ENCODE measurements at places on chromosomes 6 and 20. TPM values are rescaled to one million over a fixed set of nuclear protein-coding genes. Genes with fewer than 3 reads are reported as not detected.

DNA sequence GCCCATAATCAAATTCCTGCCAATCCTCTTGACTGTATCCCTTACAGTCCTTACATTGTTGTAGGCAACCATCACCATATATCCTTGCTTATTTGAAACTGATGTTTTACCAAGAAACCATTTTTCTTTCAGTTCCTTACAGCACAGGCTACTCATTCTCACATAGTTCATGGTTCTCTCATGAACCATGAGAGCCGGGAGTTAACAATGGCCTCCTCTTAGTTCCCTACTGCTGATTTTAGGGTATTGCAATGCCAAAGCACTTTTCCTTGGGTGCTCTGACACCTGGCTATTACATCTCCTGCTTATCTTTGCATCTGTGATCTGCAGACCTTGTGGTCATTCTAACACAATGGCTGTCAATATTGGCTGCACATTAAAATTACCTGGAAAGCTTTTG, 133.4 kb downstream of the MYB start:
- DNase-seq = no peak
- no peaks in the 10 kb centered on the region for H3K36me3 ChIP-seq
- no peak overlapping the region for H3K27ac ChIP-seq
- H3K4me3 ChIP-seq = no peak overlapping the region
- no peaks in the 10 kb centered on the region for H3K4me1 ChIP-seq

GRCh38 chr20:9407805-9408421, 106.5 kb upstream of the LAMP5 start:
- H3K27me3 ChIP-seq = no peaks in the 10 kb centered on the region
- H3K27ac ChIP-seq = no peak overlapping the region
- DNase-seq = peak; percentile 63
- H3K4me1 ChIP-seq = no peaks in the 10 kb centered on the region

DNA sequence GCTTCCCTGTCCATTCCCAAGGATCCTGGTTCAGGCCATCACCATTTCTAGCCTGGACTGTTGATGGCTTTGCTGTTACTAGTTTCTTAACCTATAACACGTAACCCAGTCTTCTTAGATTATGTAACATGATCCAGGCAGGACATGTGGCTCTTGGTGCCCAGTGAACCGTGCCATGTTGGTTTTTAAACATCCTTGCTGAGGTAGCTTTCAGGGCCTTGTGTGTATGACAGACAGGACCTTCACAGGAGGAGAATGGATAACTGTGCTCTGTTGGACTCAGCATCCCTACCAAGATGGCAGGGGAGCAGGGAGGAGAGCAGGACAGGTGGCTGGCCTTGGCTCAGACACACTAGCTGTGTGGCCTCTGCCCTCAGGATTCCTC, 46.8 kb downstream of the PANK2 start:
- no peaks in the 10 kb centered on the region for H3K4me1 ChIP-seq
- no peak overlapping the region for H3K27ac ChIP-seq
- no peak for DNase-seq

- no peak overlapping the region for H3K27ac ChIP-seq
- no peak for DNase-seq
- no peaks in the 10 kb centered on the region for H3K36me3 ChIP-seq
- no peak overlapping the region for H3K4me3 ChIP-seq
These were observed 59.0 kb upstream of the FAM184A start for GRCh38 chr6:119137194-119138072.

- H3K4me3 ChIP-seq = no peak overlapping the region
- H3K4me1 ChIP-seq = peaks cover 17% of the 10 kb centered on the region
- H3K36me3 ChIP-seq = peaks cover 17% of the 10 kb centered on the region
- DNase-seq = no peak
These were observed 13.5 kb downstream of the BEND3 start for GRCh38 chr6:107101686-107102413.

- no peaks in the 10 kb centered on the region for H3K36me3 ChIP-seq
- H3K4me3 ChIP-seq = no peak overlapping the region
- no peaks in the 10 kb centered on the region for H3K4me1 ChIP-seq
These were observed 19.3 kb upstream of the WFDC2 start for GRCh38 chr20:45450097-45450818.

GRCh38 chr6:160070831-160071230, 50.8 kb upstream of the SLC22A1 start:
- H3K4me1 ChIP-seq = no peaks in the 10 kb centered on the region
- no peaks in the 10 kb centered on the region for H3K27me3 ChIP-seq
- H3K27ac ChIP-seq = no peak overlapping the region
- DNase-seq = no peak
- peaks cover 90% of the 10 kb centered on the region for H3K36me3 ChIP-seq

DNA sequence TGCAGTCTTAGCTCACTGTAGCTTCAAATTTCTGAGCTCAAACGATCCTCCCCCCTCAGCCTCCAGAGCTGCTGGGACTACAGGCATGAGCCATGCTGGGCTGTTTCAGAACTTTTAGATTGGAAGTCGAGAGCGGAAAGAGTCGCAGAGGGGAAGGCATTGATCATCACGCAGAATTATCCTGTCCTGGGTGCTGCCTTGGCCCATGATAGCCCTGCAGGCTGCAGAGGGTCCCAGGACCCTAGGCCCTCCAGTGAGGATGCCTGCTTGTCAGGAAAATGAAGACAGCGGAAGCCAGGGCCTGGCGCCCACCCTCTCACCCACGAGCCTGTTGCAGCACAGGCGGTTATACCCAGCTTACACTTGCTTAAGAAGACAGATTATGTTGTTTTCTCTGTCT, 9.1 kb downstream of the TMEM181 start:
- no peaks in the 10 kb centered on the region for H3K4me1 ChIP-seq
- H3K4me3 ChIP-seq = no peak overlapping the region
- peaks cover 5% of the 10 kb centered on the region for H3K36me3 ChIP-seq
- DNase-seq = no peak
- H3K27me3 ChIP-seq = no peaks in the 10 kb centered on the region

- H3K36me3 ChIP-seq = peaks cover 3% of the 10 kb centered on the region
- H3K4me1 ChIP-seq = no peaks in the 10 kb centered on the region
- no peaks in the 10 kb centered on the region for H3K27me3 ChIP-seq
- no peak overlapping the region for H3K4me3 ChIP-seq
These were observed 40.0 kb downstream of the KATNA1 start for GRCh38 chr6:149608381-149608982.

DNA sequence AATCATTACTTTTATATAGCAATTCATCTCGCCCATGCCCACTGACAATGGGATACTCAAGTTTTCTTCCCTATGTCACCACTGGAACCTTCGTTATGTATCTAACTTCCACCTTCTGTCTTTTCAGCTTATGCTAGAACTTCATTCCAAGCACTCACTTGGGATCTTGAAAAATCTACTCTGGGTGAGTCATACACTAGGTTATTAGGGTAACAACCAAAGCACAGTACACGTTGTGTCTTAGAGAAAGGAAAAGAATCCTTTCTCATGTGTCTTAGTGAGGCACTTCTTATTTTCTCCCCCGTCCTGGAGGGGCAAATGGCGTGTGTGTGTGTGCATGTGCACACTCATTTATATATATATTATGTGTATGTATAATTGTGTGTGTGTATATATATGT, 18.3 kb upstream of the FAM162B start:
- DNase-seq = no peak
- no peak overlapping the region for H3K27ac ChIP-seq
- no peaks in the 10 kb centered on the region for H3K27me3 ChIP-seq
- no peaks in the 10 kb centered on the region for H3K4me1 ChIP-seq
- no peak overlapping the region for H3K4me3 ChIP-seq

Gene MLN
- not detected for total RNA-seq

Gene KCNK17
- total RNA-seq = 1.2 TPM

DNA sequence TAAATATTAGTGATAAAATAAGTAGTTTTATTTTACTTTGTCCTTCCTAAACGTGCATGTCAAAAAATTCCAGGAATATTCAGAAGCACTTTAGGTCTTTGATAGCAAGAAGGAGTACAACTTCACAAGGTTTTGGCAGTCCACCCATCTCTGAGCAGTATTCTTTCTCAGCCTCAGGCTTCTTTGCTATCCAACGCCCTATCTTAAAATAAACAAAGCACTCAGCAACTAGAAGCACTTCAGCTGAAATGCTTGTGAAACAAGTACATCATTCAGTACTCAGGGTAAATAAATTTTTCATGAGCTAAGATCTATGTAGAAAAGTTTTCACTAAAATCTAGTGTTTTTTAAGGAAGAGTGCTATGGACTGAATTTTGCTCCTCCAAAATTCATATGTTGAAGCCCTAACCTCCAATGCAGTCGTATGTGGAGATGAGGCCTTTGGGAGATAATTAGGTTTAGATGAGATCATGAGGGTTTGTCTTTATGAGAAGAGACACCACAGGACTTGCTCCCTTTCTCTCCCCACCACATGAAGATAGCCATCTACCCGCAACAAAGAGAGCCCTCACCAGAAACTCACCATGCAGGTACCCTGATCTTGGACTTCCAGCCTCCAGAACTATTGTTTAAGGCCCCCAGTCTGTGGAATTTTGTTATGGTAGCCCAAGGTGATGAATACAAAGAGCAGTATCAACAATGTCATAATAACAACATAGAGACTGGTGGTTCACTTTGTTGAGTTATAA, 539.1 kb downstream of the TFAP2A start:
- no peaks in the 10 kb centered on the region for H3K4me1 ChIP-seq
- no peaks in the 10 kb centered on the region for H3K27me3 ChIP-seq
- H3K36me3 ChIP-seq = no peaks in the 10 kb centered on the region
- H3K27ac ChIP-seq = no peak overlapping the region
- no peak overlapping the region for H3K4me3 ChIP-seq
- no peak for DNase-seq

- H3K27me3 ChIP-seq = peaks cover 6% of the 10 kb centered on the region
- peak overlapping the region; percentile 36 for H3K4me3 ChIP-seq
- H3K36me3 ChIP-seq = no peaks in the 10 kb centered on the region
- no peaks in the 10 kb centered on the region for H3K4me1 ChIP-seq
- no peak overlapping the region for H3K27ac ChIP-seq
These were observed 512.7 kb upstream of the ZNF337 start for GRCh38 chr20:26209171-26209941.

- no peaks in the 10 kb centered on the region for H3K4me1 ChIP-seq
- DNase-seq = no peak
- H3K27ac ChIP-seq = no peak overlapping the region
- H3K27me3 ChIP-seq = no peaks in the 10 kb centered on the region
- H3K36me3 ChIP-seq = no peaks in the 10 kb centered on the region
These were observed 14.2 kb downstream of the STMND1 start for GRCh38 chr6:17116117-17116440.

- 0 out of 2 replicates have a peak, but pooled peaks cover 3% of the 10 kb centered on the region for H3K4me1 ChIP-seq
- H3K27me3 ChIP-seq = no peaks in the 10 kb centered on the region
- H3K4me3 ChIP-seq = no peak overlapping the region
- DNase-seq = no peak
- no peaks in the 10 kb centered on the region for H3K36me3 ChIP-seq
These were observed 35.6 kb upstream of the PRELID3B start for GRCh38 chr20:59078231-59078630.

Gene ZFP64
- total RNA-seq = 29.0 TPM

Gene TOX2
- total RNA-seq = 1.7 TPM

Gene SPTLC3
- total RNA-seq = 0.42 TPM

Gene SLC16A10
- 9.3 TPM for total RNA-seq

DNA sequence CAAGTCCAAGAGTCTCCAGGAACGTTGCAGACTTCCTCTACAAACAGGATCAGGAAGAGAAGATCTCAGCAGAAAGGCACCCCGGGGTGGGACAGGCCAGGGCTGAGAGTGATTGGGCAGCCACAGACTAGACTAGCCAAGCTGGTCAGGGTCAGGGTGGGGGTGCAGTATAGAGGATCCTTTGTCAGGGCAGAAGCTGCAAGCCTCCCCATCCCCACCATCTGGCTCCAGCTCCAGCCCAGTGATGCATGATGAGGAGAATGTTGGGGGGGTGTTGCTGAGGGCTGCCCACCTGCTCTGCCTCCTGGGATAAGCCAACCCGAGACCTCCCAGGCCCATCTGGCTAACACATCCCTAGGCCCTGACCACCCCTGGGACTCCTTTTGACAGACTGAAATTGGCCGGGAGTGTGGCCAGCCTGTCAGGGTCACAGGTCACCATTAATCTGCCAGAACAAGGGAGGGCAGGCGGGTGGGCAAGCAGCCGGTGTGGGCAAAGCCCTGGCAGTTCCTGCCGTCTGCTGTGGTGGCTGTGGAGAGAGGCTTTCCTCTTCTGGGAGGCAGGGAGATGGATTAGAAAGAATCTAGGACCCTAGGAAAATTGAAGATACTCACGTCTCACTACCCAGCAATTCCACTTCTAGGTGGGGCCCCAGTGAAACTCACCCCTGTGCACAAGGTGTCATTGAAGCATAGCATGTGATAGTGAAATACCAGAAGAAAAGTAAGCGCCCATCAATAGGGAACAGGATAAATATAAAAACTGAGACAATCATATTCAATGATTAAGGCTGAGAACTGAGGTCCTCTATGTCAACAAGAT, 22.1 kb upstream of the SNTA1 start:
- no peak for DNase-seq
- no peaks in the 10 kb centered on the region for H3K36me3 ChIP-seq
- H3K27ac ChIP-seq = no peak overlapping the region
- H3K4me1 ChIP-seq = no peaks in the 10 kb centered on the region
- H3K4me3 ChIP-seq = no peak overlapping the region
- no peaks in the 10 kb centered on the region for H3K27me3 ChIP-seq

DNA sequence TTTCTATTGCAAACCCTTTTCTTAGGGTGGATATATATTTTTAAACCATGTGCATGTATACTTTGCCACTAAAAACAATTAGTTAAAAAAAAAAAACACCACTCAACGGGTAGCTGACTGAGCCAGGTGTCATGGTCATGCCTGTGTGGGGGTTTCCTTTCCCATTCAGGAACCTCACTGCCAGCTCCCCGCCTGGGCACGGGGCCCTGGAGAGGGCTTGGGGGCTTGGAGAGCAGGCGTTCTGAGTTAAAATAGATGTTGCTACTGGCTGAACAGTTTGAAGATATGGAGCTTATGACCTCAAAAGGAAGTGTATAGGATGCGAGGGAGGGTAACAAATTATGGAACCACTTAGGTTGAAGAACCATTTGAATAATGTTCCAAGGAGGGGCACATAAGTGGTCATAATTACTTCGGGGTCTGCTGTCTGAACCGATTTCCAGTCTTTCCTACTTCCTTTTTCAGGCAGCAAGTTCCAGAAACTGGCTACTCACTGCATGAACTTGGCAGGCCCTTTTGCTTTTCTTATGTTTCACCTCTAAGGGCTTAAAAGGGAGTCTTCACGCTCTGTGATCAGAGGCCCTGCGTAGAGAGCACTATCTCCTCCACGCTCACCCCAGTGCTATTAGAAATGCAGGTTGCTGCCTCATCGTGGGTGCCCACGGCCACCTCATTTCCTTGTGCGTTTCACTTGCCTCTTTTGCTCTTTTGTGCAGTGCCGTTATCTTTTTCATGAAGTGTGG, 9.9 kb downstream of the STX16 start:
- no peak overlapping the region for H3K27ac ChIP-seq
- no peak overlapping the region for H3K4me3 ChIP-seq
- H3K4me1 ChIP-seq = peaks cover 8% of the 10 kb centered on the region
- H3K36me3 ChIP-seq = peaks cover 27% of the 10 kb centered on the region

Gene KCNK16
- not detected for total RNA-seq

- H3K27me3 ChIP-seq = no peaks in the 10 kb centered on the region
- DNase-seq = no peak
- no peak overlapping the region for H3K27ac ChIP-seq
- no peak overlapping the region for H3K4me3 ChIP-seq
- no peaks in the 10 kb centered on the region for H3K36me3 ChIP-seq
These were observed 194.1 kb downstream of the RIMS1 start for GRCh38 chr6:72080260-72080941.

All from H9 (cell line).